OCI-LY7 (cell line): ENCODE measurements at places on chromosomes 16 and 17. TPM values are rescaled to one million over a fixed set of nuclear protein-coding genes. Genes with fewer than 3 reads are reported as not detected.

Gene TAT
- total RNA-seq, result not detected in 2 replicates

Gene SLC47A1
- not detected in 2 replicates for total RNA-seq

- peak; percentile 8 for DNase-seq
Observed at GRCh38 chr17:67628580-67629013, 89.1 kb upstream of the NOL11 start.

DNA sequence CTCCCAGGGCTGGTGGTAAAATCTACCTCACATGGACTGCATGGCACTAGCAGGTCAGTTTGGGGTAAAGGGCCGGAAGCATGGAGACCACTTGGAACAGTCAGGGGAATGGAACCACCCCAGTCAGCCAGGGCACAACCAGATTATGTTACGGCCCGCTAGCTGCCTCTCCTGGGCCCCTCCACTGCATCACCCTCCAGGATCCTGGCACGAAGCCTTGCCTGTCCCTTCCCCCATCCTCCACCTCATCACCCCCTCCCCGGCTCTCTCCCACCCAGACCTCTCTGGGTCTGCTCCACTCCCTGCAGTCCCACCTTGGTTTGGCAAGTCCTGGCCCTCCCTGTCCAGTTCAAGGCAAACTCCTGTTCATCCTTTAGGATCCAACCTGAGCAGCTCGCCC is 91.7 kb downstream of the CLEC16A start:
- no peak for DNase-seq

DNA sequence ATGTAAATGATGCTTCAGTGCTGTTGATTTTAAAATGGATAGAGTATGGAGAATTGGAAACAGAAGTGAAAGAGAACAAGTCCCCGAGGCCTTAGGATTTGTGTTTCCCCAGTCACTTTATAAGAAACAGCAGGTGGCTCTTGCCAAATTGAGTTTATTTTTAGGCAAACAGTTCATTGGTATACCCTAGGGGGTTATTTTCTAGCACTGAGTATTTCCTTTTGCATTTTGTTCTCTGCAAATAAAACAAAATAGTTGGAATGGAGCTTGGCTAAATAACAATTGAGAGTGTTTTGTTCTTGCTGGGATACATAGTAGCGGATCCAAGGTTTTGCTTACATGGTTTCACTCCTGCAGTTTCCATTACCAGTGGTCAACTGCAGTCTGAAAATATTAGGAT is 591.1 kb upstream of the C16orf82 start:
- DNase-seq, result no peak

DNA sequence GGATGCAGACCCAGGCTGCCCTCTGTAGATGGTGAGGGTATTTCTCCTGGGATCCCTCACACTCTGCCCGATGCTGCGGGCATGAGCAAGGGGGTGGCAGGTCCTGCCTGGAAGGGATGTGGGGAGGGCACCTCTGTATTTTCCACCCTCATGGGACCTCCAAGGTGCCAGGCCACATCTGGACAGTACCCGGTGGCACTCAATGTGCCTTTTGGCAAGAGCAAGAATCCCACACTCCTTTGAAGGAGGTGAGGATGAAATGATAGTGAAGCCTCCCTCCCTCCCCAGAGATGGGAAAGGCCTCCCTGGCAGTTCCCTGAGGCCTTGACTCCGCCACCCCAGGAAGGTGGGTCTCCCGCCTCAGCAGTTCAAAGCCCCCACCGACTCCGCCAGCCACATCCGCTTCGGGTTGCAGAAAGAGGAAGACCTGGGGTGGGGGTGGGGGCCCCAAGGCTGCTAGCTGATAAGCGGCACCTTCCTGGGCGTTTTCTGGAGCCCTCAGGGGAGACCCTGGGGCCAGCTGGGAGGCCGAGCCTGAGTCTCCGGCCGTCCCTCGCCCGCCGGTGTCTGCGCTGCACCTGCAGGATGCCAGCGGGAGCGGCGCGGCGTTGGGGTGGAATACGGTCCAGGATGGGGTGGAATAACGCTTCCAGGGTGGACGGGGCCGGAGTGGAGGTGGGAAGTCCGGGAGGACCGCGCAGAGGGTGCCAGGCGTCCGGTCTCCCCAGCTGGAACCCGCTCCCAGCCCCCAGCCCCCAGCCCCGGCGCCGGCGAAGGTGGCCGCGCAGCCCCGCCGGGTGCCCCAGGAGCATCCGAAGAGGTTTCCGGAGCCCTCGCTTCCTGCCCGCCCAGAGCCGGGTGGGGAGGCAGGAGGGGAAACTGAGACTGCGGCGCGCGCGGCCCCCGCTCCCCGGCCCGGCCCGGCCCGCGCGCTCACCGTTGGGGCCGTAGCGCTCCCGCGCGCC is 718 bp downstream of the ATP2A3 start:
- peak; percentile 95 for DNase-seq

DNA sequence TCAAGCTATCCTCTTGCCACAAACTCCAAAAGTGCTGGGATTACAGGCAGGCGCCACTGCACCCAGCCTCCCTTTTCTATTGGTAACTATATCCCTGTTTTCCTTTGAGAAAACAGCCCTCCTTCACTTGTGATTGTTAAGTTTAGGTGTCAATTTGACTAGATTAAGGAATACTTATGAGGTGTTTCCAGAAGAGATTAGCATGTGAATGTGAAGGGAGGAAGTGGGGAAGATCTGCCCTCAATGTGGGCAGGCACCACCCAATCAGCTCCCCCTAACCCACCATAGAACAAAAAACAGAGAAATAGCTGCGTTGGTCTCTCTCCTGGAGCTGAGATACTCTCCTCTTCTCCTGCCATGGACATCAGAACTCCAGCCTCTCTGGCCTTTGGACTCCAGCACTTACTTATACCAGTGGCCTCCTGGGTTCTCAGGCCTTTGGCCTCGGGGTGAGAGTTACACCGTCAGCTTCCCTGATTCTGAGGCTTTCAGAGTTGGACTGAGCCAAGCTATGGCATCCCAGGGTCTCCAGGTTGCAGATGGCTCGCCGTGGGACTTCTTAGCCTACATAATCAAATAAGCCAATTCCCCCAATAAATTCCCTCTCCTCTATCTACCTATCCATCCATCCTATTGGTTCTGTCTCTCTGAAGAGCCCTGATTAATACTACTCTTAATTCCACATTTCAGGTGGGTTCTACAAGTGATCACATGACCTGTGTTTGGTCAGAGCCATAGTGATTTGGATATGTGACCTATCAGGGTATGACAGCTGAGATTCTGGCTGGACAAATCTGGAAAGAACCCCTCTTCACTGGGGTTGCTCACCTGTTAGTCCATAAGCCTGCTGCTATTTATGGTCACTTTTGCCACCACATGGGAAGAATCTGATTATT is 12.0 kb upstream of the STAT3 start:
- no peak for DNase-seq

GRCh38 chr17:46911311-46911710 is 11.6 kb upstream of the GOSR2 start:
- no peak for DNase-seq
